Stimulated activated CD4-positive, alpha-beta T cell treated with anti-CD3 and anti-CD28 coated beads, Interleukin-1b, Interleukin-23, amount 100 ng/mL, for 24 hours (primary cell): ENCODE measurements at places on chromosomes 11 and 22.

GRCh38 chr22:29625090-29625825 is 21.8 kb downstream of the NF2 start:
- DNase-seq, result no peak

- DNase-seq, result no peak
These were observed 46.0 kb downstream of the RPL27A start for GRCh38 chr11:8728563-8728962.

DNA sequence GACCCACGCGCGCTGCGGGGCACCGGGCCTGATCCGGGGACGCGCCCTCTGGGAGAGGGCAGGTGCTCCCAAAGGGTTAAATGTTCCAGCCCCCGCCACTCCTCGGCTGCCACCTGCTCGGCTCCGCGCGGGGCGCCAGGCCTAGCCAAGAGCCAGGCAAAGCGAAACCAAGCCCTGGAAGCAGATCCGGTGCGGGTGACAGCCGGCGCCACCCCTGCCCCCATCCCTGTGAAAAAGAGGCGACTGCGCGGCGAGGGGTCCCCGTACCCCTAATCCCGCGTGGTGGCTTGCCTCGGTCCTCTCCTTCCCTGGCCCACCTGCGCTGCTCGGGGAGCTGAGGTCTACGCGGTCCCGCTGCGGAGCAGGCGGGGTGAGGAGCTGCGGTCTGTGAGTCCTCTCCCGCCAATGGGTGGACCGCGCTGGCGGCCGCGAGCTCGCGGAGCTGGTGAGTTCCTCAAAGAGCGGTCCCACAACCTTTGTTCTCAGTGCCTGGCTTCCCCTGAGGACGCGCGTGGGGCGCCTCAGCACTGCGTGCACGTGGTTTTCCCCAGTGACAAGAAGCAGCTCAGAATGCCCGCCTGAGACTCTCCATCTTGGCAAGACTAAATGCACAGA is at the start of gene ME3:
Gene ME3, minus strand, starts transcription at position 610 of the 615 bp plus-strand sequence.
- DNase-seq, result no peak

DNA sequence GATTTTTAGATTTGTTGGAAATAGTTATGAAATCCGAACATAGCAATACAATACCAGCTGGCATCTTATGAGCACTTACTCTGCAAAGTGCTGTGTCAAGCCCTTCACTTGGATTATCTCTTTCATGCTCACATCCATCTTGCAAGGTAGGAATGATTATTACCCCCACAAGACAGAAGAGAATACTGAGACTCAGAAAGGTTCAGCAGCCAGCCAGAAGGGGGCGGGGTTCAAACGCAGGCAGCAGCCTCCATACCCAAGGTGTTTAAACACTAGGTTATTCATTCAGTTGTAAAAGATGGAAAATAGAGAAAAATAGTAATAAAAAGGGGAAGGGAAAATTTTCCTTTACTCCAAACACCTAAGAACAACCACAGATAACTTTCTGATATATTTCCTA is 158.5 kb downstream of the CCDC34 start:
- DNase-seq, result no peak

GRCh38 chr11:119491753-119492510 is 69.0 kb upstream of the THY1 start:
- no peak for DNase-seq
